ENCODE measurements at places on chromosomes 2 and 18.

DNA sequence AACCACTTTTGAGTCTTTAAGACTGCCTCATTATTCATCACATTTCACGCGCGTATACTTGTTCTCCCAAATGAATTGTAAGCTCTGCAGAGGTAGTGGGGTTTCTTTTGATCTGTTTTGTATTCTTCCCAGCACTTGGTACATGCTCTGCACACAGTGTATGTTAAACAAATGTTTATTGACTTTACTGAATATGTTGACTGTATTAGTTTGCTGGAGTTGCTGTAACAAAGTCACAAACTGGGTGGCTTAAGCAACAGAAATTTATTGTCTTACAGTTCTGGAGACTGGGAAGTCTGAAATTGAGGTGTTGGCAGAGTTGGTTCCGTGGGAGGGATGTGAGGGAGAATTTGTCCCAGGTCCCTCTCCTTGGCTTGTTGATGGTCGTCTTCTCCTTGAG lies 65.1 kb downstream of the CDK15 start:
- DNase-seq = no peak

- no peak for DNase-seq
Observed at GRCh38 chr2:109139002-109139401, 10.0 kb downstream of the SH3RF3 start.

DNA sequence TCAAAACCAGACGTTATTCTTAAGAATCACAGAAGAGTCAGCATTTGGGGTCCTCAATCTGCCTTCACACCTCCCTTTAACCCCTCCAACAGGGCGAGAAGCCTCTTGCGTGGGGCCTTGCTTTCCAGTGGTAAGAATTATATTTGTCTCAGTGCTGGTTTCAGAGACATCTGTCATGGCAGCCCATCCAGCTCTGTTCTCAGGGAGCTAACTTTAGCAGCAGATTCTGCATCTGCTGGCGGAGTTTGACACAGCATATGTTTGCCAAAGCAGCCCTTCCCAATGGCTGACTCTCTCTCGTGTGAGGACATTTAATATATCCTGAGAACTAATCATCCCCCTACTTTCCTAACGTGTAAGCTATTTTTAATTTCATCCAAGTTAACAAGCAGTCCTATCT lies 91.5 kb upstream of the BCL11A start:
- DNase-seq = no peak

DNA sequence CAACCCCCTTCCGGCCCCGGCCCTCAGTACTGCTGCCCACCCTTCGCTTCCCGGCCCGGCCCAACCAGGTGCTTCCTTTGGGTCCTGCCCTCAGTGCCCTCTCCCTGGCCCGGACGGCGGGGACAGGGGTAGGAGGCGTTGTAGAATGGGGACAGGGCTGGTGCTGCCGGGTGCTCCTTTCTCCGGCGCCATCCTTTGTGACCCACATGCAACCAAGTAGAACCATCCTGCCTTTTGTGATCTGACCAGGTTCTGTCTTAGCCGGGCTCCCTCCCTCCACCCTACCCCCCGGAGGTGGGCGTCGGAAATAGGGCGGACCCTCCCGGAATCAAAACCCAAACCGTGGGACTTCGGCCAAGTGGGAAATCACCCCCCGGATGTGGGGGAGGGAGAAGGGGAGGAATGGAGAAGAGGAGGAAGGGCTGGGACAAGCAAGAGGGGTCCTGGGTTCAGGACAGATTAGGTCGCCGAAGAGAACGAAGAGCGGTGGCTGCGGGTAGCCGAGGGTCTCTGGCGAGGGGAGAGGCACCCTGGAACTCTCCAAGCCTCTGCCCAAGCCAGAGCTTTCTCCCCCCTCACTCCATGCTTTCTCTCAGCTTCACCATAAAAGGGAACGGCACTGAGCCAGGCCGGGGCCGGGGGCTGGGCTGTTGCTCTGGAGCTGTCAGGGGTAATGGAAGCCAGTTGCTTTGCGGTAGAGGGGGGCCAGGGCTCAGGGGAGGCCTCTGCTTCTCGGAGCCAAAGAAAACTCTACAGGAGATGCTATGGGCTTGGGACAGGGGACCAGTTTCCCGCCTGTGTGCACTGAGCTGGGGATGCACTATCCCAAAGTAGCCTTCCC lies 756 bp upstream of the OST4 start:
- DNase-seq = no peak

DNA sequence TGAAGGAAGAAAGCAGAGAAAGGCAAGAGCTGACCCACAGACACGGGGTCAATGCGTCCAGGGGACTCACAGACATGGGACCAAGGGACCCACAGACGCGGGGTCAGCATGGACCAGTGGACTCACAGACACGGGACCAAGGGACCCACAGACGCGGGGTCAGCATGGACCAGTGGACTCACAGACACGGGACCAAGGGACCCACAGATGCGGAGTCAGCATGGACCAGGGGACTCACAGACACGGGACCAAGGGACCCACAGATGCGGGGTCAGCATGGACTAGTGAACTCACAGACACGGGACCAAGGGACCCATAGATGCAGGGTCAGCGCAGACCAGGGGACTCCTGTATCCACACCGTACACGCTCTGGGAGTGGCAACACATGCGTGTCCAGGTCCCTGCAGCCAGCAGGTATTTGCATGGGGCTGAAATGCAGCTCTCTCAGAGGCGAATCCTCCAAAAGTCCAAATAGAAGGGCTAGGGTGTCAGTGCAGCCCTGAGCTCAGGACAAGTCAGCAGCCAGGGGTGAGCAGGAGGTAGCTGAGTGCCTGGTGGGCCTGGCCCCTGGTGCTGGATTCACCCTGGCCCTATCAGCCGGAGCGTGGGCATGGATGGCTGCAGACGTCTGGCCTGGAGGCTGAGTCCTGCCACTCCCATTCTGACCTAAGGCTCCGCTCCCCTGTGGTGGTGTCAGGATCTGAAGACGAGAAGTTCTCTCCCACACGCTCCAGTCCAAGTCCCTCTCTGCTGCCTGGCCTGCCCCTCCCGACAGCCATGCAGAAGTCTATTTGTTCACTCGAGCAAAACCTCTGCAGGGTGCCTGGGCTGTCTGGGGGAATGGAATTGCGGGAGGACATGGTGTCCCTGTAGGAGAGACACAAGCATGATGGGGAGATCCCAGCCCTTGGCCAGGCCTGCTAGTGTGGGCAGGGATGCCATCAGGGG lies 28.5 kb downstream of the TMEM18 start:
- no peak for DNase-seq

DNA sequence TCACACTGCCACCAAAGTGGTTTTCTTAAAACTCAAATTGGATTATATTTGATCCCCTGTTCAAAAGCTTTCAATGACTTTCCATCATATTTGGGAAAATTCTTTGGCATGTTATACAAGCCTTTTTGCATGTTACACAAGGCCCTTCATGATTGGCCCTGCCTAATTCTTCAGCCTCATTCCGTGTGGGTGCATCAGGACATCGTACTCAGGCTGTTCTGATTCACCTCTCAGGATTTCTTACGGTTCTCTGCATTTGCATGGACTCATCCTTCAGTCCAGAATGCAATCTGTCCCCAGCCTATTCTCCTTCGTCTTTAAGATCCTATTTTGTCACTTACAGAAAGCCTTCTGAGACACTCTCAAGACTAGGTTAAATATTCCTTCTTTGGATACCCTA lies 107.8 kb downstream of the LYPD1 start:
- DNase-seq = no peak

GRCh38 chr18:61572871-61573270 lies 239.6 kb downstream of the CDH20 start:
- no peak for DNase-seq

- no peak for DNase-seq
Observed at GRCh38 chr18:50661013-50661412, 101.1 kb downstream of the MAPK4 start.

DNA sequence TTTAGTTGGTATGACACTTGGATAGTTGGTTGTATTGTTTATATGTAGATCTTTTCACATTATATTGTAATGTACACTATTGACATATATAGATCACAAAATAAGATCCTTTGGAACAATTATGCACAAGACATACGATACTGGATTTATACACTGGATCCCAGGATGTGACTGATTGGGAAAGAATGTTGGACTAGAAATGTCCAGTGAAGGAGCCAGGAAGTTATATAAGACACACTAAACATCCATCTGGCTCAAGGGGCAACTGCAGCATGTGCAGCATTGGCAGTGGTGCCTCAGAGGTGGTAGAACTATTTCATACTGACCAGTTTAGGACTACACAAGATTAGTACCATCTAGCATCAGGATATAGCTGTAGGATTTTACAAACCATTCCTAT lies 104.9 kb downstream of the TRABD2A start:
- no peak for DNase-seq

DNA sequence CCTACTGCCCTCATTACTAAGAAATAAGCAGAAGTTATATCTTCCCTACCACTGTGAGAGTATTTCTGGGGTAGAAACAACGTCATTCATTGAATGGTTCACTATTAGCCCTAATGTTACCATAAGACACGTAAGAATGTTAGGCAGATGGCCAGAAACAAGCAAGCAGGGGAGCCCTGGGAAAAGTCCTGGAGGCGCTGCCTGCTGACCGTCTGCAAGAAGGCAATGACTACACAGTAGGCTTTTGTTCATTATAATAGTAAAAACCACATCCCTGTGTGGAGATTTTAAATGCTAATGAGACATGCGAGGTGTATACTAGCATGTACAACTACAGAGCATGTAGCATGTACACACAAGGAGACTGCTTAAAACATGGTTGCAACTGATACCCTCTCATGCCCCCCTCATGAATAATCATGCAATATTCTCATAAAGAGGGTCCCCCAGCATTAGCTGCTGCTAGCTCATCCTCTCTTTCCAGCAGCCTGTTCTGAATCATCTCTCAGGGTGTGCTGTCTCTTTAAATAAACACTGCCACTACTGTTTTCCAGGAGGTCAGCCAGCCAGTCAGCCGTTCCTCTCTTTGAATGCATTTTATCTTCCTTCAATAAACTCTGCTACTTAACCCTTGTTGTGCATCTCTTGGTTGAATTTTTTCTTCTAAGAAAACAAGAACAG lies 23.6 kb downstream of the SUCLG1 start:
- no peak for DNase-seq

DNA sequence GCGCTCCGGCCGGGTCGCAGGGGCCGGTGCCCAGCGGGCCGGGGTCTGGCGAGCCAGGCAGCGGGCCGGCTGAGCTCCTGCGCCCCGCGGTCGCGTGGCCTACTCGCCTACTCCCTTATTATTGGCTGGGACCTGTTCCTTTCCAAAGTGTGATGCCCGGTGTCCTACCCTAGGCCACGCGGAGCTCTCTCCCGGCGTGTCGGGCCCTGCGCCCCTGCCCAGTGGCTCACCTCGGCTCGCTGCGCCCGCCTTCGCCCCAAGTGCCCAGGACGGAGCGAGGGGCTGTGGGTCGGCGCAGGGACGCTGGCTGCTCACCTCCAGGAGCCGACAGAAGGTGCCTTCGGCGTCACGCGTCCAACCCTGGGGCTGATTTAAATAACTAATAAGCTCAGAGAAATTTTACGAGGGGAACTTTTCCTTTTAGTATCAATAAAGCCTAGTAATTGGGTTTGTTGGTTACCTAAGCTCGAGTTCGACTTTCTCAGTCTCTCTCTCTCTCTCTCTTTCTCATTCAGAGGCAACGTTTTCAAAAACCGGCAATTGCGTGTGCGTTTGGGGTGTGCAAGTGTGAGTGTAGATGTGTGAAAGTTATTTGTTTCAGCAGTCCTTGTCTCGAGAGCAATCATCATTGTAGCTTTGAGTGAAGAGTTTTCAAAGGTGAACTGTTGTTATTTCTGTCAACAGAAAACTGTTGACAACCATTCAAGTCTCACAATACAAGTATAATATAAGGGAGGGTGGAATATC lies 7.0 kb upstream of the SATB2 start:
- no peak for DNase-seq

GRCh38 chr2:106147159-106147558 lies 46.9 kb downstream of the UXS1 start:
- no peak for DNase-seq

GRCh38 chr2:135997380-135997779 lies 12.0 kb upstream of the DARS1 start:
- DNase-seq = no peak

DNA sequence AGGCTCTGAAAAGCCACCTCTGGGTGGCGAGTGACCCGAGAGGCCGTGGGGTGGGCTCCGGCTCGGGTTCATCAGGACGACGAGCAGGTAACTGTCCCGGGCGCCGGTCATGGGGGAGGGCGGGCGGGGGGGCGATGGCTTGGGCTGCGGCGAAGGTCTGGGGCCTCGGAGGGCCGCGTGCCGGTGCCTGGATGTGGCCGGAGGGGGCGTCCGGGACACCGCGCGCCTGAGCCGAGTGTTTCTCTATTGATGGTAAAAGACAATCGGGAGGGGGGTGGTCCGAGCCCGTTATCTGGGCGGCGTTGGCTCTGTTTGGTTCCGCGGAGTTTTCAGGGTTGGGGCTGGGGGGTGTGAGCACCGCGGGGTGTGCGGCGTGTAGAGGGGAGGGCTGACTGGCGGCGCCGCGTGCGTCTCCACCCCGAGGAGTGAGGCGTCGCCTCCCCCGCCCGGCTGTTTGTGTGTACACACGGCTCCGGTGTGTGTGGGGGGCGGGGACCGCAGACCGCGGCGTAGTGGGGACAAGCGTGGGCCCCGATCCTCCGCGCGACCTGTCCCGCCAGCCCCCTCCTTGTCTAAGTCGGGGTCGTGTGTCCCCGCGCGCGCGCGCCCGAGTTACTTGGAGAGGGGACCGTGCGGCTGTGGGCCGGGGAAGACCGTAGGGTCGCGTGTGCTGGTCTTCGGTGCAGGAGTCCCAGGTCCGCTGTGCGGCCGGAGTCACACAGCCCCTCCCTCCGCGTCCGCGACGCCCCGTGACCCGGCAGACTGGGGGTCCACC lies 1.6 kb downstream of the CTIF start:
- DNase-seq = peak; percentile 73

- DNase-seq = no peak
Observed at GRCh38 chr2:207055257-207055656, 110.5 kb downstream of the KLF7 start.

GRCh38 chr18:63705401-63705800 lies 2.6 kb downstream of the SERPINB11 start:
- DNase-seq = no peak

DNA sequence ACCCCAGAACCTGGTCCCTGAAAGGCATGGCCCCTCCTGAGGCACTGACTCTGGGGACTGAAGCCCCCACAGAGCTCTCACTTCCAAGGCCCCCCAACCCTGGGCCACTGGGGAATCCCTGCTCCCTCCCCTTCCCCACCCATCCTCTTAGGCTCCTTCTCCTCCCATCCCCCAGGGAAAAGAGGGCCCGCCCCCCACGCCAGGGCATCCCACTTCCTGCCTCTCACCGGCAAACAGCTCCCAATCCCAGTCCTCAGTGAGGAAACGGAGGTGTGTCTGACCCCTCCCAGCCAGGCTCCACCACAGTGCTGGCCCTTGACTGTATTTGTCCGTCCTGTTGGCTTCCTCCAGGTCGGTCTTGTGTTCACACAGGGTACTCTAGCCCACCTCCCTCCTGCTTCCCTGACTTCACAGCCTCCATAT lies 35.0 kb upstream of the PTMA start:
- no peak for DNase-seq

- DNase-seq = peak; percentile 88
Observed at GRCh38 chr2:239816576-239817467, 208.3 kb downstream of the NDUFA10 start.

Measured in erythroblast (primary cell).